ENCODE measurements at places on chromosomes 4 and X.

GRCh38 chrX:44596277-44596676, 53.6 kb upstream of the FUNDC1 start:
- no peak for DNase-seq

DNA sequence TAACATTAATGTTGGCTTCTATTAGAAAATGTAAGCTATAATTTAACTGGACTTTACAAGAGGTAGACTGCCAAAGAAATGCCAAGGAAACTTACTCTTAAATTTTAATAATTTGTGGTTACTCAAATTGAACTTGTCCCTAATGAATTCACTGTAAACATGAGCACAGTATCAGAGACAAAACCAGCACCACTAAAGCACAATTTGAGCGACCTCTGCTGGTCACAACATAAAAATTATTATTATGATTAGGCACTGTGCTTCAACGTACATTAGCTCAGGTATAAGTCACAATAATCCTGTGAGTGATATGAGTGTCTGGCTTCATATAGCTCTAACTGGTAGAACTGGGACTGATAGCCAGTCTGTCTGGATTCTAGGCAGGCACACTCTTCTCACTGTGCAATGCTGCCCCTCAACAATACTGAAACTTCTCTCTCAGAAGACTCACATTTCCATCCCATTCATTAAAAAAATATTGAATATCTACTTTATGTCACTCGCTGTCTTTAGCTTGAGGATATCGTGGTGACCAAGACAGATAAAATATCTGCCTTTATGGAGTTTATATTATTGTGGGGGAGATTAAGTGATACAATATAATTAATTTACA, 8.0 kb downstream of the NUDT6 start:
- DNase-seq, result no peak

GRCh38 chrX:21616386-21616785, 41.7 kb downstream of the KLHL34 start:
- no peak for DNase-seq

GRCh38 chr4:168955674-168956073, 54.4 kb downstream of the CBR4 start:
- no peak for DNase-seq

Measured in stimulated activated CD4-positive, alpha-beta T cell treated with anti-CD3 and anti-CD28 coated beads, Interleukin-15, amount 100 ng/mL, for 1 hour (primary cell).